ENCODE measurements at places on chromosomes 3 and 15. TPM values are rescaled to one million over a fixed set of nuclear protein-coding genes. Genes with fewer than 3 reads are reported as not detected.

GRCh38 chr3:16249336-16249735 lies 15.4 kb downstream of the DPH3 start:
- H3K27ac ChIP-seq: no peak overlapping the region
- DNase-seq: no peak
- H3K4me1 ChIP-seq: peaks cover 6% of the 10 kb centered on the region
- H3K4me3 ChIP-seq: no peak overlapping the region
- H3K27me3 ChIP-seq: no peaks in the 10 kb centered on the region
- no peaks in the 10 kb centered on the region for H3K36me3 ChIP-seq

- no peaks in the 10 kb centered on the region for H3K4me1 ChIP-seq
- no peaks in the 10 kb centered on the region for H3K27me3 ChIP-seq
- H3K27ac ChIP-seq: no peak overlapping the region
- H3K4me3 ChIP-seq: no peak overlapping the region
- H3K36me3 ChIP-seq: peaks cover 20% of the 10 kb centered on the region
Measured at GRCh38 chr3:182824957-182825356, 31.7 kb downstream of the ATP11B start.

DNA sequence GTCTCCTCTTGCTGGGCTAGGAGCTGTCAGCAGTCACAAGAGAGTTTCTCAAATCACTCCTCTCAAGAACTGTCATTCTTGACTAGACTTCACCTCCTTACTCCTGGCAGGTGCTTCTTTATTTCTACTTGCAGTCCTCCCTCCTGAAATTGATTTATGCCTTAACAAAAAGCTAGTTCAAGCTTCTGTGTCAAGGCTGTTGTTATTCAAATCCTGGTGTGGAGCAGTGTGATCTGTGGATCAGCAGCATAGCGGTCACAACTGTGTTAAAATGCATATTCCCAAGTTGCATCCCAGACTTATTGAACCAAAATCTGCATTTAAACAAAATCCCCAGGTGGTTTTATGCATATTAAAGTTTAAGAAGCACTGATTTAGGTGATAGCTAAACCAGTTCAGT lies 120.7 kb upstream of the MRPL3 start:
- H3K27me3 ChIP-seq: no peaks in the 10 kb centered on the region
- no peak for DNase-seq
- no peaks in the 10 kb centered on the region for H3K4me1 ChIP-seq
- no peak overlapping the region for H3K4me3 ChIP-seq

DNA sequence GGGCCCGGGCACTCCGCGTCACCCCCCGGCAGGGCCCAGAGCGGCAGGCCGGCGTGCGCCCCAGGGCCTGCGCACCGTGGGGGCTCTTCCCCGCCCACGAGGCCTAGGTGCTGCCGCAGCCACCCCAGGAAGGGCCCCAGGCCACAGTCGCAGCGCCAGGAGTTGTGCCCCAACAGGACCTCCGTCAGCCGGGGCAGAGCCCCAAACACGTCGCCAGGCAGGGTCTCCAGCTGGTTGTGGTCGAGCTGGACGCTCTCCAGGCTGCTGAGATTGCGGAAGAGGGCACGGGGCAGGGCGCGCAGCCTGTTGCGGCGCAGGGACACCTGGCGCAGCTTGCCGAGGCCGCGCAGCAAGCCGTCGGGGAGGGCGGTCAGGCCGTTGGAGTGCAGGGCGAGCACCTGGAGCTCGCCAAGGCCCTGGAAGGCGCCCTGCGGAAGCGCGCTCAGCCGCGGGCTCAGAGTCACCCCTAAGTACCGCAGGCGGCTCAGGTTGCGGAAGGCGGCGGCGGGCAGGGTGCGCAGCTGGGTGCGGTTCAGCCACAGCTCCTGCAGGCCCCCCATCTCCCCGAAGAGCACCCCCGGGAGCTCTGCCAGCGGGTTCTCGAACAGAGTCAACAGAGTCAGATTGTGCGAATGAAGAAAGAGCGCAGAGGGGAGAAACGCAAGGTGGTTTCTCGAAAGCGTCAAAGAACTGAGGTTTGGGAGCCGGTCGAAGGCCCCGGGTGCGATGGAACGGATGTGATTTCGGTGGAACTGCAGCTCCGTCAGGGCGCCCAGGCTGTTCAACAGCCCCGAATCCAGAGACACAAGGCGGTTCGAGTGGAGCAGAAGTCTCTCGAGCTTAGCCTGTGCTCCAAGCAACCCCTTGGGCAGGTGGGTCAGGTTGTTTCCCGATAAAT lies 2.0 kb downstream of the GP5 start:
- peak; percentile 56 for DNase-seq
- H3K36me3 ChIP-seq: no peaks in the 10 kb centered on the region
- H3K4me1 ChIP-seq: peaks cover 9% of the 10 kb centered on the region

GRCh38 chr3:155312781-155313180 lies 19.3 kb upstream of the STRIT1 start:
- no peaks in the 10 kb centered on the region for H3K27me3 ChIP-seq
- H3K27ac ChIP-seq: no peak overlapping the region
- no peaks in the 10 kb centered on the region for H3K4me1 ChIP-seq
- H3K4me3 ChIP-seq: no peak overlapping the region
- no peak for DNase-seq

GRCh38 chr3:171464462-171464861 lies 4.3 kb upstream of the TNIK start:
- no peak overlapping the region for H3K4me3 ChIP-seq
- peaks cover 8% of the 10 kb centered on the region for H3K4me1 ChIP-seq
- H3K27me3 ChIP-seq: no peaks in the 10 kb centered on the region
- DNase-seq: no peak

DNA sequence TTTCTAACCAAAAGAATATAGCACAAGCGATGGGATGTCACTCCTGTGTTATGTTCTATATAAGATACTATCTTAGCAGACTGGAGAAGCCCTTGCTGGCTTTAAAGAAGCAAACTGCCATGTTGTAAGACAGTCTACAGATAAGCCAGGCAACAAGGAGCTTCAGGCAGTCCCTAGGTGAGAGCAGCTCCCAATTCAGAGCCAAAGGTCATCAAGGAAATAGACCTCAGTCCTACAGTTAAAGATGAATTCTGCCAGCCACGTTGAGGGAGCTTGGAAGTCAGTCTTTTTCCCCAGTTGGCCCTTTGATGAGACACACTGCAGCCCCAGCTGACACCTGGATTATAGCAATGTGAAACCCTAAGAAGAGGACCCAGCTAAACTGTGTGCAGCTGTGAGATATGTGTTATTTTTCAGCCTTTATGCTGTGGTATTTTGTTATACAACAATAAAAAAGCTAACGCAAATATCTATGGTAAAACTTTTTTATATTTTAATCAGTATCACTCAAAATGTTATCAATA lies 102.5 kb upstream of the AKAP13 start:
- no peaks in the 10 kb centered on the region for H3K27me3 ChIP-seq
- no peak overlapping the region for H3K27ac ChIP-seq
- H3K4me1 ChIP-seq: no peaks in the 10 kb centered on the region
- H3K4me3 ChIP-seq: no peak overlapping the region
- DNase-seq: no peak

- H3K4me1 ChIP-seq: no peaks in the 10 kb centered on the region
- H3K36me3 ChIP-seq: no peaks in the 10 kb centered on the region
- no peak overlapping the region for H3K4me3 ChIP-seq
- no peak for DNase-seq
Measured at GRCh38 chr3:159924411-159924810, 64.2 kb upstream of the IL12A start.

The SCN11A gene
- total RNA-seq: 0.07 TPM

The SAMD7 gene
- not detected for total RNA-seq

The GTPBP8 gene
- 17.2 TPM for total RNA-seq

The CTSH gene
- total RNA-seq: 34.9 TPM

The NUTM1 gene
- not detected for total RNA-seq

The DUOX2 gene
- not detected for total RNA-seq

The COMMD4 gene
- total RNA-seq: 26.3 TPM

Data from T-cell (primary cell).